Stimulated activated CD4-positive, alpha-beta T cell treated with anti-CD3 and anti-CD28 coated beads, Interleukin-4, amount 100 ng/mL, for 4 hours (primary cell): ENCODE measurements at places on chromosomes 5 and 9.

DNA sequence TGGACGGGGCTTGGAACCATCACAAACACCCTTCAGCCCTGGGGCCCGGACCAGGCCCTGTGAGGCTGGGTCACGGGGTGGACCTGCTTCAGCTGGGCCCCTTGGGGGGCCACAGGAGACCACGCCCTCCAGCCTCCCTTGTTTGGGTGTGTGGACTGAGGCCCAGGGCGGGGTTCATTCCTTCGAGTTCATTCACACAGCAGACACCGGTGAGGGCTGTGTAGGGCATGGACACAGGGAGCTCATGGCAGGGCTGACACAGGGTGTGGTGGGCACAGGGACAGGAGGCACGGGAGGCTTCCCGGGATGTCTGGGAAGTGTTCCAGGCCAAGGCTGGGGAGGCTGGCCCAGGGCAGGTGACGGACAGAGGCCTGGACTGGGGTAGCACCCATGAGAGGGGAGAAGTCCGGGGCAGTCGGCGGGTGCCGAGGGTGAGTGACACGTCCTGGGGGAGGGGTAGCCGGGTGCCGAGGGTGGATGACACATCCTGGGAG lies 8.9 kb downstream of the DNLZ start:
- DNase-seq: no peak

- DNase-seq: no peak
Measured at GRCh38 chr5:82590112-82590511, 312.0 kb upstream of the RPS23 start.

GRCh38 chr9:35227284-35227683 lies 65.5 kb downstream of the UNC13B start:
- no peak for DNase-seq

- DNase-seq: peak; percentile 67
Measured at GRCh38 chr5:151051066-151051930, 29.5 kb downstream of the TNIP1 start.

DNA sequence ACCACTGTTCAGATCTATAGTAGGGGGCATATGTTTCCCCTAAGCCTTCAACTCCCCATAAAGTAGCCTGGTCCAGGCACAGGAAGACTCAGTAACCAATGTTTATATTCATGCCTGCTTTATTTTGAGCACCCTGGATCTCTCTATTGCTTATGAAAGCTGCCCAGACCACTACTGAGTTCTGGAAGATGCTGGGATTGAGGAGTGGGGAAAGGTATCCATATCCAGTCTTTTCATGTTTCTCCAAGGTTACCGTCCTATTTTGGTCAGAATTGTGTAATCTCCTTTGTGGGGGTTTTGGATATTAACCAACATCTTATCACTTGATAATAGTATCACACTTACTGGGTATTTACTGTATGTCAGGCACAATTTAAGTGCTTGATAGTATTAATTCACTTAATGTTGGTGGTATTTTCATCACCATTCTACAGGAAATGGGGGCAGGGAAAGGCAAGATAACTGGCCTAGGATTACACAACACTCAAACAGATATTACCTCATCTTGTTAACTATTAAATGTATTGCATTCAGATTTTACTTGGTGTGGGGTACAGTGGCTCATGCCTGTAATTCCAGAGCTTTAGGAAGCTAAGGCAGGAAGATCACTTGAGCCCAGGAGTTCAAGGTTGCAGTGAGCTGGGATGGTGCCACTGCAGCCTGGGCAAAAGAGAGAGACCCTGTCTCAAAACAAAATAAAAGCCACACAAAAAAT lies 36.3 kb downstream of the RUSC2 start:
- DNase-seq: no peak

DNA sequence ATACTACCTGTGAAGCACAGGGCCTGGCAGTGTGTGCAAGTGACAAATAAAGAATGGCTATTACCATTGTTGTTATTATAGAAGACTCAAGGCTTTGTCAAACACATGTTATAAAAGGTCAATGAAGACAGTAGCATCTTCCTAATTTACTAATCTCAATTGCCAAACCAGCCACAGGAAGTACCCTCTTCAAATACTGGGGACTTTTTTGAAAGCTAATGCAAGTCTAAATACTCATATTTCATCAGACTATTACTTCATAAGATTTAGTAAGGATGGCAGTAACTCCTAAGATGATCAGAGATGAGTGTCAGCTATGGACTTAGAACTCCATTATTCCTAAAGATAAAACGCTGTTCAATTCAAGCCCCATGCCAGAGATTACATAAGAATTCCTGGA lies 43.0 kb downstream of the GNAQ start:
- no peak for DNase-seq

DNA sequence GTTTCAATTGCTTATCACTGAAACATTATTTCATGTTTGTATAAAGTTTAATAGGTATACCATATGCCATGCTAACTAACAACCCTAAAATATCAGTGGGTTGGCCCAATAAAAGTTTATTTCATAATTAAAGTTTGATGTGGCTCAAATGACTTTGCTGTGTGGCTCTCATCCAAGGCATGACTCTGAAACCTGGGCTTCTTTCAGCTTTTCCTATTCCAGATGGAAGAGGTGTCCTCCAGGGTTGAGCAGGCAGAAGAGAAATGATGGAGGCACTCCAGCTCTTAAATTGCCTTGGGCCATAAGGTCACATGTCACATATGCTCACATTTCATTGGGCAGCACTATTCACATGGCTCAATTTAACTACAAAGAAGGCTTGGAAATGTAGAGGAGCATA lies 101.9 kb downstream of the MACIR start:
- no peak for DNase-seq

DNA sequence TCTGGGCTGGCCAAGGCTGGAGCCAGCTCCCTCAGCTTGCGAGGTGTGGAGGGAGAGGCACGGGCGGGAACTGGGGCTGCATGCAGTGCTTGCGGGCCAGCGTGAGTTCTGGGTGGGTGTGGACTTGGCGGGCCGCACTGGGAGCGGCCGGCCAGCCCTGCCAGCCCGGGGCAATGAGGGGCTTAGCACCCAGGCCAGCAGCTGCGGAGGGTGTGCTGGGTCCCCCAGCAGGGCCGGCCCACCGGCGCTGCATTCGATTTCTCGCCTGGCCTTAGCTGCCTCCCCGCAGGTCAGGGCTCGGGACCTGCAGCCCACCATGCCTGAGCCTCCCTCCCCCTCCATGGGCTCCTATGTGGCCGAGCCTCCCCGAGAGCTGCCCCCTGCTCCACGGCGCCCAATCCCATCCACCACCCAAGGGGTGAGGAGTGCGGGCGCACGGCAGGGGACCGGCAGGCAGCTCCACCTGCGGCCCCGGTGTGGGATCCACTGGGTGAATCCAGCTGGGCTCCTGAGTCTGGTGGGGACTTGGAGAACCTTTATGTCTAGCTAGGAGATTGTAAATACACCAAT lies 302.6 kb upstream of the ADAMTS16 start:
- DNase-seq: no peak

- no peak for DNase-seq
Measured at GRCh38 chr5:101390151-101390908, 487.2 kb upstream of the ST8SIA4 start.

DNA sequence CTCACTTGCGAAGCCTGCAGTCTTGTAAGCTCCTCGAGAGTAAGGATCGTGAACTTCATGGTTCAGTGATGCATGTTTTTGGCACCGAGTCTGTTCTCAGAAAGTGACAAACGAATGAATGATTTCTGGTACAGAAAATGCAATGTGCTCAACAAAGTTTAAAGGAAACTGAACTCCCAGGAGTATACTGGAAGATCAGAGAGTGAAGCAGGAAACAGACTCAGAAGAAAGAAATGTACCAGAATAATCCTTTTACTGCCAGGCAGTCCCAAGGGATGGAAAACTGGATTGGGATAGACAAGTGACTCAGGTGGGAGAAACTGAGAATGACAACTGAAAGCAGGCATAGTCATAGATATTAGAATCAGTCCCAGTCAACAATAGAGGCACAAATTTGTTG lies 420.6 kb downstream of the CTNND2 start:
- no peak for DNase-seq

DNA sequence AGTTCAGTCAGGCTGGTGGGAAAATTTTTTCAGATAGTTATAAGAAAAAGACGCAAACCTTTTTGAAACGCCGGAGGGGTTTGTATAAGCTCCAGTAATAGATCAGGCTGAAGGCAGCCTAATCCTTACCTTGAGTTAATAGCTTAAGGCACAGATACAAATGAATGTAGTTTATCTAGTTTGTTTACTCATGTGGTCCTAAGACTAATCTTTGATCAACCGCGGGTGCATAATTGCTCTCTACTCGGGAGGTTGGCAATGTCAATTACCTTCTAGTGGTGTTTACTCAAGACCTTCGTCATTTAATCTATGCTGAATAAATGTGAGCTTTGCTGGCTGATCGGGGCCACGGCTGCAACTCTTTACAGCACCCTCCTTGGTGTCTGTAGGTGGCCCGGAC lies 665 bp upstream of the INSL4 start:
- DNase-seq: no peak

DNA sequence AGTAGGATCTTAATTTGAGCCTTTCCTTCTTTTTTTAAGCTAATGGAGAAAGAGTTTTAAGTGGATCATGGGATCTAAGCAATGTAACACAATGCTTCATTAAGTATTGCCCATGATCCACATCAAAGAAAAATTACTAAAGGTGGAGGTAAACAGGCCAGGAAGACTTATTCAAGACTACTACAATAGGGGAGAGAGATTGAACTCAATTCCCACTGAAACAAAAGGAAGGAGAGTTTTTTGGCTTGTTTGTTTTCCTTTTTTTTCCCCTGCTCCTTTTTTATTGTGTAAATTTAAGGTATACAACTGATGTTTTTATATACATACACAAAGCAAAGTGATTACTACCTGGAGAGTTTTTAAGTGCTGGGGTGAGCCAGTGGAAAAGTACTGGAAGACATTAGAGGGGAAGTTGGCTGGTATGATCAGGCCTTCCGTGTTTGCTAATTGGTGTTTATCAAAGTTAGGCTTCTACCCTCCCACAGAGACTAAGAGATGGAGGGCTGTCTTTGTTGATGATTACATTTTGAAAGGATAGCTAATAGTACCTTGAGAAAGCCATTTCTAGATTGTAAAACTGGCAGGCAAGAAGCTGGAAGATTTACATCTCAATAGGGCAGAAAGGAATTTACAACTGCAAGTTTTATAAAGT lies 262.7 kb downstream of the CHSY3 start:
- DNase-seq: no peak

DNA sequence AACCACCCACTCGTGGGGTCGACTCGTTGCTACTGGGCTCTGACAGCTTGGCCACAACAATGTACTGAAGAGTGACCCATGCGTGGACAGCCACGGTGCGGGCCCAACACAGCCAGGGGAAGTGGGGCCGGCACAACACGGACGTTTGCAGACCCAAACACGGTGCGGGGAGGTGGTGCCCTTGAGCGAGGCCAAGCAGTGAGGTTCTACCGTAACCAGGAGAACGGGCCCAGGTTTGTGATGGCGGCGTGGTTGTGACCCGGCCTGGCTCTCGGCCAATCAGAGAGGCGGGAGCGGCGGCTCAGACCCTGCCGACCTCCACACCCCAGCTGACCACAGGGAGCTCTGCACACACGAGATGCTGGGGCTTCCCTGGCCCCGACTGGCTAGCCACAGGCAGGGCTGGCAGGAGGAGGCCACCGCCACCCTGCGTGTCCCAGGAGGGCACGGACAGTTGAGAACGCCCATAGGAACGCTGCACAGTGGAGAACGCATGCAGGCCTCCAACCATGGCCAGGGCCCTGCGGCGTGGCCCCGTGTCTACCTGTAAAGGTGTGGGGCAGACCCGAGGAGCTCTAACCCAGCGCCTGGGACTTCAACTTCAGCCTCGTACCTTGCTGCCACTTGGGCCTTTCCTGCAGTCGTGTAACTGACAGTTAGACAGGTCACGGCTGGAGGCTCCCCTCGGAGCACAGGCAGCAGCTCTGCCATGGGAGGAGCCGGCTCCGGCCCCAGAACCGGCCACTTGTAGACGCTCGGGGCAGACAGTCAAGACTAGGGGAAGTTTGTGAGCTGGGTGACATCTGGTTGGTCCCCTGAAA lies 13.7 kb downstream of the BRD3 start:
- DNase-seq: no peak

DNA sequence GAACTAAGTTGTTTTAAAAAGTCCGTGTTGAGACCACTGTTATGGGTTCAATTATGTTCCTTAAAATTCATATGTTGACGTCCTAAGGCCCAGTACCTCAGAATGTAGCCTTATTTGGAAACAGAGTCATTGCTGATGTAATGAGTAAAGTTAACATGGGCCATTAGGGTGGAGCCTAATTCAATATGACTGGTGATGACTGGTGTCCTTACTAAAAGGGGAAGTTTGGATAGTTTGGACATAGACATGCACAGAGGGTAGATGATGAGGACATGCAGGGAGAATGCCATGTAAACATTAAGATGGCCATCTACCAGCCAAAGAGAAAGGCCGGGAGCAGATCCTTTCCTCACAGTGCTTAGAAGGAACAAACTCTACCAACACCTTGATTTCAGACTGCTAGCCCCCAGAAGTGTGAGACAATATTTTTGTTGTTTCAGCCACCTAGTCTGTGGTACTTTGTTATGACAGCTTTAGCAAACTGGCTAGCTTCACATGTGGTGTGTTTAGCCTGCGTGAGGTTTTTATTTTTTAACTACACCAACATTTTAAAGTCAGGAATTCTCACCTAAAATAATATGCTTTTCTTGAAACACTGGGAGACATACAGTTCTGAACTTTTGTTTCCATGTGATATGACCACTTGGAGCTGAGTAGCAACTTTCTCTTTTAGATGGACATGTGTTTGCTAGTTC lies 135.3 kb downstream of the YIPF5 start:
- no peak for DNase-seq

DNA sequence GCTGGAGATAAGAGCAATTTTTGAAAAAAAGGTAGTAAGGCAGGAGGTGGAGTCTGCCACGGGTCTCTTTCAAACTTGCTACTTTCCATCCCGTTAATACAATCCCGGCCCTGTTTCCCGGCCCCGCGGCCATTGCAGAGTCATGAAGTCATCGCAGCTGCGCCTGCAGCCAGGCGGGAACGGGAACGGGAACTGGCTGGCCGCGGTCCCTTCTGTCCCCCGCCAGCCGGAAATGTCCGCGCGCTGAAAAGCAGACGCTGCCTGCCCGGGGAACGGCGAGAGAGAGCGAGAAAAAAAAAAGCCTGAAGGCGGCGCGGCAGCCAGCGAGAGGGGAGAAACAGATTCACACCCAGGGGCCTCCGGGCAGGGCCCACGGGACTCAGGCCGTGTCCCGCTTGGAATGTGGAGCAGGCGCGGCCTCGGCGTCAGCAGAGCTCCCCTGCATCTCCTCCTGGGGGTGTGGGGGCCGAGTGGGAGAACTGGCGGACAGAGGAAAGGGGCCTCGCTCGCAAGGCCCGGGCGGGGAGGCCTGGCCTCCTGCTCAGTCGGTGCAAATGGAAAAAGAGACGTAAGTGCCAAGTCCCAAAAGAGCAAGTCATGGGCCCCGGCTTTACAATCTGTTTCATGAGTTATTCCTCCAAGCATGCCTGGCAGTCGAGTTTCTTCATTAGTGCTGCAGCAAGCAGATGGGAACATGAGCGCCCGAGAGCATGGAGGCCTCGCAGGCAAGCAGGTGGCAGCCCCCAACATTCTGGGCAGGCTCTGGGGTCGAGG lies 201.2 kb upstream of the GAS1 start:
- DNase-seq: no peak
